Gastrocnemius medialis (tissue), 4 donors: ENCODE measurements at places on chromosomes 7 and 10.

DNA sequence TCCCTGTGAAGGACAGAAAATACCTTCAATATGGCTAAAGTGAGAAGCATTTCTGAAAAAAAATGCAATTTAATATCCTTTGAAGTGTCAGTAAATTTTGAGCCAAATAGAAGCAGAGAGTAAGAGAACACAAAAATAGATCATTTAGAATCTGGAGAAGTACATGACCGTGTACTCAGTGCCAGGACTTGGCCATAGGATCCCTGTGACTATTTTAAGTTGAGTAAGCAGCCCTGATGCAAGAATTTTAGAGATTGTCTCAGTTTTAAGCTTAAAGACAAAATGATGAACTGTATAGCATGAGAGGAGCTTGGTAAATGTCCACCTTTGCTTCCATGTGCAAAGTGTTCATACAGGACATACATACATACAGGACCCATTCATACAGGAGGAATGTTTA lies 2.5 kb downstream of the PTER start:
- H3K4me3 ChIP-seq, result no peak overlapping the region
- no peaks in the 10 kb centered on the region for H3K27me3 ChIP-seq
- peaks cover 41% of the 10 kb centered on the region for H3K4me1 ChIP-seq

- no peak overlapping the region for H3K4me3 ChIP-seq
- no peaks in the 10 kb centered on the region for H3K36me3 ChIP-seq
- H3K27me3 ChIP-seq, result no peaks in the 10 kb centered on the region
- DNase-seq, result no peak
Measured at GRCh38 chr7:18174996-18175395, 147.3 kb upstream of the PRPS1L1 start.

DNA sequence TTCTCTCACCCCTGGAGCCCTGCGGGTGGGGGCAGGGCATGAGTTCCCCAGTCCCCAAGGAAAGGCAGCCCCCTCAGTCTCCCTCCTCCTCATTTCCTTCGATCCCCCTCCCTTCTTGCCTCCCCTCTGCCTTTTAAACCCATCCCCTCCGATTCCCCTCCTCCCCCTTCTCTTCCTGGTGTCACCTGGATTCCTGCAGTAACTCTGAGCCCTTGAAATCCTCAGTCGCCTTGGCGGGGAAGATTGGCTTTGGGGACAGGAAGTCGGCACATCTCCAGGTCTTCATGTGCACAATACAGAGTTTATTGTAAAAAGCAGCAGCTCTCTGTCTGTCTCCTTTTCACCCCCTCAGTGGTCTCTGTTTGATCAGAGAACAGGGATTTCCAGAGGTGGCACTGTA lies 1.3 kb upstream of the MUC12 start:
- DNase-seq, result no peak
- H3K36me3 ChIP-seq, result no peaks in the 10 kb centered on the region
- no peak overlapping the region for H3K4me3 ChIP-seq

DNA sequence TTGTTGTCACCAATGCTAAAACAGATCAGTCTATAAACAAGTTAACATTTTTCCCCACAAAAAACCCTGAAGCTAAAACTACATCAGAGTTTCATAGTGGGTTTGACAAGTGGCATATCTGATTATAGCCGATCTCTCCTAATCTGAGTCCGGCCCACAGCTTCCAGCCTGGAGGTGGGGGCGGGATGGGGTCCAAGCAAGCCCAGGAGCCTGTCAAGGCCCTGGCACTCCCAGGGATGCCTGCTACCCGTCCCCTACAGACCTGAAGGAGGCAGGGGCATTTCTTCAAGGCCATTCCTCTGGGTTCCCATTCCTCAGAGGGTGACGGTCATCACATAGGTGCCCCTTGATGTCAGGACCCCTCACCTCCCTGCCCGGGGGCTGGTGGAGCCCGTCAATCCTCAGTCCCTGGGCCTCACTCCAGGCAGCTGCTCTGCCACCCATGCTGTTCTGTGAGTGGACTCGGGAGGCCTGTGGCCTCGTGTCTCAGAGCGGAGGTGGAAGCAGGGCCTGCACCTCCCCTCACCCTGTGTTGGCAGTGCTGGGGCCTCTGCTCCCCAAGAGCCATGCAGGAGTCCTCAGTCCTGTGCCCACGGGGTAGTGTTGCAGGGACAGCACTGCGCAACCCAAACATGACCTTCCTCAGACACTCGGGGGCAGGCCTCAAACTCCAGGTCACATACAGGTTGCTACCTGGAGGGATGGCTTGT lies 8.8 kb downstream of the DPYSL4 start:
- no peak for DNase-seq
- no peaks in the 10 kb centered on the region for H3K4me1 ChIP-seq
- H3K36me3 ChIP-seq, result no peaks in the 10 kb centered on the region
- H3K4me3 ChIP-seq, result no peak overlapping the region
- no peak overlapping the region for H3K27ac ChIP-seq
- H3K27me3 ChIP-seq, result no peaks in the 10 kb centered on the region

GRCh38 chr7:147980826-147981813 lies 609.4 kb upstream of the C7orf33 start:
- no peak for DNase-seq
- H3K36me3 ChIP-seq, result no peaks in the 10 kb centered on the region
- H3K4me3 ChIP-seq, result no peak overlapping the region
- no peak overlapping the region for H3K27ac ChIP-seq

GRCh38 chr7:77370606-77371005 lies 45.5 kb downstream of the GSAP start:
- no peak overlapping the region for H3K27ac ChIP-seq
- H3K27me3 ChIP-seq, result no peaks in the 10 kb centered on the region
- H3K36me3 ChIP-seq, result no peaks in the 10 kb centered on the region

- H3K4me3 ChIP-seq, result no peak within 1 kb of the TSS
- DNase-seq, result no peak
Measured at GRCh38 chr7:142961973-142962926, at the start of gene KEL. Gene KEL, minus strand, starts transcription at chr7:142962363. Its CDS starts 157 bp downstream, at chr7:142962206.

GRCh38 chr7:1692515-1693418 lies 22.7 kb downstream of the ELFN1 start:
- DNase-seq, result no peak
- no peak overlapping the region for H3K27ac ChIP-seq
- no peaks in the 10 kb centered on the region for H3K36me3 ChIP-seq
- peaks cover 6% of the 10 kb centered on the region for H3K4me1 ChIP-seq
- H3K27me3 ChIP-seq, result no peaks in the 10 kb centered on the region
- no peak overlapping the region for H3K4me3 ChIP-seq

- no peak overlapping the region for H3K27ac ChIP-seq
- H3K36me3 ChIP-seq, result no peaks in the 10 kb centered on the region
- no peak overlapping the region for H3K4me3 ChIP-seq
- no peaks in the 10 kb centered on the region for H3K27me3 ChIP-seq
Measured at GRCh38 chr7:95304990-95305389, 19.3 kb downstream of the PON1 start.

DNA sequence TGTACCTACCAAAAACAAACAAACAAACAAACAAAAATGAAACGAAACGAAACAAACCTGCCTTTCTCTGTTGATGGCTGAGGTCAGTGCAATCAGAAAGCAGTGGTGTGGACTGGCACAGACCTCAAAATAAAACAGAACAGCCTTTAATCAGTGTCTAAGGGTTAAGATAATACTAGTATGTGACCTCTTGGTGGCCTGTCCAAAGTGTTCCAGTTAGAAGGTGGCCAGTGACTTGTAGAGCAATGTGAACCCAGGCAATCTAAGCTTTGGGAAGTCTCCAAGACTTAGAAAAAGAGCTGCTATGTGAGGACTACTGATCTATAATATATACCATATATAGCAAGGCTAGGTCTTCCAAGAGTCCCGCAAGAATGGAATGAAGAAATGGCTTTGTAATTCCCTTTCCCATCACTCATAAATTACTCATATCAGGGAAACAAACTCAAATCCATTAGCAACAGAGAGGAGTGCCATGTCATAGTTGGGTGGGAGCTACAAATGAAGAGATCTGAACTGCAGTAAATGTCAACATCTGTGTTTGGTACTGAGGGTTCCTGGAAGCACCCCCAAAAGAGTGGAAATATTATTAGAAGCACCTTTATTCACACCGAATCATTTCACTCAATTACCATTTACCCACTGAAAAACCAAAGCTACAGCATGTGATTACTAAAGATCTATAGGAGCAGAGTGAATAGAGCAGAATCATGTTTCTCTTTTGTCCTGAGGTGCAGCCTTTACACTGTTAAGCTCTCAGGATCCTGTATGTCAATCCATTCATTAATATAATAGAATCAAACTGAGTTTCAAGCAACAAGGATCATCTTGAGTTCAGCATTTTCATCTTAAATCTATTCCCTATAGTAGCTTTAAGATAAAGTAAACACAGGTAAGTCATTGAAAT lies 28.0 kb downstream of the ABLIM1 start:
- H3K27me3 ChIP-seq, result peaks cover 29% of the 10 kb centered on the region
- peak overlapping the region; percentile 81 for H3K27ac ChIP-seq
- peaks cover 61% of the 10 kb centered on the region for H3K4me1 ChIP-seq
- no peaks in the 10 kb centered on the region for H3K36me3 ChIP-seq

GRCh38 chr10:43595739-43596298 lies 10.4 kb upstream of the ZNF485 start:
- no peak overlapping the region for H3K27ac ChIP-seq
- no peak for DNase-seq
- no peaks in the 10 kb centered on the region for H3K36me3 ChIP-seq
- H3K4me1 ChIP-seq, result no peaks in the 10 kb centered on the region
- H3K27me3 ChIP-seq, result no peaks in the 10 kb centered on the region

DNA sequence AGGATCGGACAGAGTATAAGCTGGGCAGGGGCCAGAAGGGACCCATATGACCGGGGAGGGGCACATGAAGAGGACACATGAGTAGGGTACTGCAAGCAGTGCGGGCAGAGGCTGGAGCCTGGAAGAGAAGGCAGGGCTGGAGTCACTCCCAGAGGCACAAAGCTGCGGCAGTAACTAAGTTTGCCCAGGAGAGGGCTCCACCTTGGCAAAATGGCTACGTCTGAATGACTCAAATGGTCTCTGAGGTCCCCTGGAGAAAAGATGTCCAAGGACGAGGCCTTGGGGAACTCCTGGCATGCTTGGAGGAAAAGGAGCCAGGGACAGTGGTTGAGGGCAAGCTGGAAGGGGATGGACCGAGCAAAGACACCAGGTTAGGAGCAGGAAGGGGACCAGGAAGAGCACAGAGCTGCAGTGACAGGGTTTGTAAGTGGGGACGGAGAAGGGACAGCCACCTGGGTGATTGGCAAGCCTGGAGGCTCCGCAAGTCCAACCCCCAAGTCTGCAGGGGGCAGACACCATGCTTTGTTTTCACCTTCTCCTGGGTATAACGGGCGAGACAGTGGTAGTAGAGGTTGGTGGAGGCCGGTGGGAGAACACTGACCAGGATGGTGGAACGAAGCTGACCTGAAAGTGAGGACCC lies 43.1 kb upstream of the LBX1 start:
- DNase-seq, result no peak
- no peaks in the 10 kb centered on the region for H3K27me3 ChIP-seq
- H3K4me1 ChIP-seq, result no peaks in the 10 kb centered on the region
- no peak overlapping the region for H3K27ac ChIP-seq

- no peak overlapping the region for H3K4me3 ChIP-seq
- H3K27ac ChIP-seq, result no peak overlapping the region
- no peaks in the 10 kb centered on the region for H3K36me3 ChIP-seq
Measured at GRCh38 chr7:133047321-133047720, 34.6 kb downstream of the CHCHD3 start.

DNA sequence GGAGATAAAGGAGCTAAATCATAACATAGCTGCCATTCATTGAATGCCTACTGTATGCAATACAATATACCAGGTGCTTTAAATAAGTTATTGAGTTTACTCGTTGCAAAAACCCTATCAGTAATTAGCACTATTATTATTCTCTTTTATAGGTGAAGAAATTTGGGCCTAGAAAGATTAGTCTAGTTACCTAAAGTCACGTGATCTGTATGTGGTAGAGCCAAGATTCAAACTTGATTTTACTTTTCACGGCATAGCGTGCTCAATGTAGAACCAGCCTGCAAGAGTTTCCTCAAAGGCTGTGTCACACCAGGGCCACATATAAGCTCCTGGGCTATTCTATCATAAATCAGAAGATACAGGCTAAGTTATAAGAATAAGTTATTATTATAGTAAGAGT lies 439.9 kb downstream of the GFRA1 start:
- no peaks in the 10 kb centered on the region for H3K4me1 ChIP-seq
- DNase-seq, result no peak
- no peak overlapping the region for H3K4me3 ChIP-seq
- H3K27ac ChIP-seq, result no peak overlapping the region
- H3K27me3 ChIP-seq, result no peaks in the 10 kb centered on the region

GRCh38 chr7:33471636-33472242 lies 342.4 kb downstream of the BBS9 start:
- H3K4me3 ChIP-seq, result no peak overlapping the region
- no peak for DNase-seq
- no peak overlapping the region for H3K27ac ChIP-seq
- H3K36me3 ChIP-seq, result no peaks in the 10 kb centered on the region
- no peaks in the 10 kb centered on the region for H3K4me1 ChIP-seq
- H3K27me3 ChIP-seq, result no peaks in the 10 kb centered on the region

- H3K27ac ChIP-seq, result no peak overlapping the region
- DNase-seq, result no peak
- no peak overlapping the region for H3K4me3 ChIP-seq
- no peaks in the 10 kb centered on the region for H3K36me3 ChIP-seq
- no peaks in the 10 kb centered on the region for H3K27me3 ChIP-seq
Measured at GRCh38 chr10:21849607-21850006, 153.9 kb downstream of the DNAJC1 start.

DNA sequence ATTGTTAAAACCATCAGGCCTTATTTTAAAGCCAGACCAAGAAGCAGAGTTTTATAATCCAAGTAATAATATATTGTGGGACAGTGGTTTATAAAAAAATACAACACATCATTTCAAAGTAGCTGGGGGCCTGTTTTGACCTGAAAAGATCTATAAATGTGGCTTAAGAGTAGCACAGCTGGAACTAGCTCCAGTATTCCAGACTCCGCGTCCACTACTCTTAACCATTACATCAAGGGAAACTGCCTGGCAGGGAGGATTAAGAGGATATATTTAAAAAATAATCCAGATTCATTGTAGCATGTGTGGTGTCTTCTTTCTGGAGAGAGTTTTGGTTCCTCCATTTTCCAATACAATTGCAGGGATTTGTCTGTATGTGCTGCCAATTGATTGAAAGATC lies 67.3 kb downstream of the MET start:
- DNase-seq, result no peak
- H3K36me3 ChIP-seq, result no peaks in the 10 kb centered on the region
- no peak overlapping the region for H3K4me3 ChIP-seq
- H3K27ac ChIP-seq, result no peak overlapping the region
- H3K4me1 ChIP-seq, result peaks cover 17% of the 10 kb centered on the region
